ENCODE measurements at places on chromosomes 11 and 22. TPM values are rescaled to one million over a fixed set of nuclear protein-coding genes. Genes with fewer than 3 reads are reported as not detected.

Gene LRP5
- 19.7 TPM for total RNA-seq

GRCh38 chr11:113245216-113245615, 69.2 kb upstream of the TTC12 start:
- no peak for DNase-seq

GRCh38 chr22:33562501-33562900, 357.8 kb downstream of the LARGE1 start:
- DNase-seq: no peak

Gene PEX16
- 38.1 TPM for total RNA-seq

Gene PRR33
- not detected for total RNA-seq

DNA sequence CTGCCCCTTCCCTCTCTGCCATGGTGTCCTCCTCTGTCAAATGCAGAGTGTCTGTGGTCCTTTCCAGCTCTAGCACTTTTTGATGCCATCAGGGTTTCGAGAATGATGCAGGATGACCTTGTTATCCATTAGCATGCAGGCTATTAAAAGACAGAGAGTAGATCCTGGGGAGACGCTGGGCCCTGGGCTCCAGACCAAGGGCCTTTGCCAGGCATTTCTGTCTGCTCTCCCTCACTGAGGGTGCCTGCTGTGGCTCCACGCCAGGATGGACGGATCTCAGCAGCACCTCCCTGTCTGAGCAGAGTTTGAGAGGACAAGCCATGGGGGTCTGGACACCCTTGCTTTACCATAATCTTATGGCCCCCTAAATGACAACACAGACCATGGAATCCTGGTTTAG, 110.8 kb upstream of the CD82 start:
- DNase-seq: no peak

DNA sequence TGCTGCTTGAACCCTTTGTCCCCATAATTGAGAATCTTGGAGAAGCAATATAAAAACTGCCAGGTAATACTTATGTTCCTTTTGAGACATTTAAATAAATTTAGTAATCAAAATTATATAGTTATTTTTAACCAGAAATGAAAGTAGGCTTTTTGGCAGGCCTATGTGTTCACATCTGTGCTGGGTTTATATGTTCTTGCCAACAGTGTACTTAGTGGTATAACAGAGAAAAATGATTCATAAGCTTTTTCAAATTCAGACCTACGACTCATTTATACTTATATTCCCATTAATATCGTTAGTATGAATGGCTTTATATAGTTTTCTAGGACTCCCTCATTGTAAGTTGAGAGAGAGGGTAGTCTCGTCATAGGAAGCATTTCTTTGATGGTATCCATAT, 79.0 kb downstream of the DDX10 start:
- no peak for DNase-seq

DNA sequence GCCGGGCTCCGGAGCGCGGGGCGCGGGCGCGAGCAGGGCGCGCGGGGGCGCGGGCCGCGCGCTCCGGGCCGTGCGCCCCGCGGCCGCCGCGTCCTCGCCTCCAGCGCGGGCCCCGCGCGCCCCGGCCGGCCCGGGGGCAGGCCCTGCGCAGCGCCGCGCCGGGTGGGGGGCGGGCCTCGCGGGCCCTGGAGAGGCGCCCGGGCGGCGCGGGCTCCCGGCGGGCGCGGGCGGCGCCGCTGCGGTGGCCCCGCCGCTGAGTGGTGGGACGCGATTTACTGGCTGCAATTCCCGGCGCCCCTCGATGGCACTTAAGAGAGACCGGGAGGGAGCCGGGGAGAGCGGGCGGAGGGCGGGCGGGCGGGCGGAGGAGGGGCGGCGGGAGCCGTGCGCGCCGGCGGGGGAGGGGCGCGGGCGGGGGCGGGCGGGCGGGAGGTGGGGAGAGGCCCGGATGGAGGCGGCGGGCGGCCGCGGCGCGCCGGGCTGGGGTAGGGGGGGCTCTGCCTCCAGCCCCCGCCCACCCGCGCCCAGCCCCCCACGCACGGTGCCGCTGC, 73.2 kb upstream of the TCF20 start:
- no peak for DNase-seq

Gene LRRC51
- 5.2 TPM for total RNA-seq

- DNase-seq: peak; percentile 85
Observed at GRCh38 chr11:122248939-122249338, 132.9 kb upstream of the BLID start.

Gene SPON1
- 0.05 TPM for total RNA-seq

DNA sequence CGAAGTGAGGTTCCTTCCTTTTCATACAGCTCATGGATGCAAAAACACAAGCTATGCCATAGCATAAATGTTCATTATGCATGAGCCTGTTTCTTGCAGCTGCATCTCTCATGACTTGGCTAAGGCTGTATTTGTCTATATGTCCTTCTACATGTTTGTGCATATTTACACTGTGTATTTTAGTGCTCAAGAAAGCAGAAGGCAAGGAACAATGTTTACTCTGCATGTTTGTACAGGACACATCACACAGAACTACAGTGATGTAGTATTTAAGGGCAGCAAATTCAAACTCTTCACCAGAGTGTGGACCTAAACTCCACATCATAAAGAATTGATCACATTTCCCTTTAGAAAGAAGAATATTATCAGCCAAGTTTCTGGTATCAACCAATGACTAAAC, 170.3 kb downstream of the CADM1 start:
- no peak for DNase-seq
